T-helper 1 cell (primary cell): ENCODE measurements at places on chromosomes 3 and 15.

GRCh38 chr3:72860053-72860452 lies 11.8 kb upstream of the SHQ1 start:
- no peak for DNase-seq

DNA sequence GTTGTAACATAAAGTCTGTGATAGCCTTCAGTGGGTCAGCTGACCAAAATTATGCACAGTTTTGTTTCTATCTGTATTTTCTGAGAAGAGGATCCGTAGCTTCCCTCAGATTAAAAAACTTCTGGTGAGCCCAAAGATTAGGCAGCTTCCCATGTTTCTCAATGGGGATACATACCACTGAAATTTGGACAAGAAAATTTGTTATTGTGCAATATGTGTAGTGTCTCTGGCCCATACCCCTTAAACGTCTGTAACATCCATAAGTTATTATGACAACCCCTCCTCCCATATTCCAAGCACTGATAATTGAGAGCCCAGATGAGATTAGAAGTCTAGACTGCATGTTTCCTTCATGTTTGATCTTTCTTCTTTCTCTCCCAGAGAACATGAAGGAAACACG lies 1.9 kb upstream of the MITF start:
- no peak for DNase-seq

DNA sequence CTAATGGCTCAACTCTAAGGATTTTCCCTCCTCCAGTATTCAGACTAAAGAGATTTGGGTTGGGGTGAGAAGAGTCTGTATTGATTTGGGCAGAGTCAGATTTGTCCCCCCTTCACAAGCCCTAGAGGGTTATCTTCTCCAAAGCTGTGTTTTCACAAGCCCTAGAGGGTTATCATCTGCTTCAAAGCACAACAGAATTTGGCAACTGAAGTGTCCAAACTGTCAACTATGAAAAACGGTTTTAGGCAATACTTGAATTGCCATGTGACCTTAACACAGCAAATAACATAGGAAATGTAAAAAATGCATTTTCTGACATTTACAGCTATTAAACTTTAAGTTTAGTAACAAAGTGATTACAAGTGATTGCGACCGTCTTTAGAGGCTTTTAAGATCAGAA lies 119.9 kb downstream of the IMPG2 start:
- DNase-seq = no peak

GRCh38 chr3:4163011-4163410 lies 140.2 kb upstream of the SETMAR start:
- no peak for DNase-seq

GRCh38 chr3:117622171-117622841 lies 912.7 kb downstream of the TUSC7 start:
- DNase-seq = no peak

GRCh38 chr3:150146991-150147761 lies 176.5 kb upstream of the PFN2 start:
- no peak for DNase-seq

DNA sequence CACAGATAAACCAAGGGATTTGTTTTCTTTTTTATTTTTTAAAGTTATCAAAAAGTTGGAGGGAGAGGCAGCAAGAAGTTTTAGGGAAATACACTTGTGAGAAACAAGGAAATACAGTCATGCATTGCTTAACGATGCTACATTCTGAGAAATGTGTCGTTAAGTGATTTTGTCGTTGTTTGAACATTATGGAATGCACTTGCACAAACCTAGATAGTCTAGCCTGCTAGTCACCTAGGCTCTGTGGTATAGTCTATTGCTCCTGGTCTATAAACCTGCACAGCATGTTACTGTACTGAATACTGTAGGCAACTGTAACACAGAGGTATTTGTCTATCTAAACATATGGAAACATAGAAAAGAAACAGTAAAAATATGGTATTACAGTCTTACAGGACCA lies 2.0 kb upstream of the NFKBIZ start:
- no peak for DNase-seq

DNA sequence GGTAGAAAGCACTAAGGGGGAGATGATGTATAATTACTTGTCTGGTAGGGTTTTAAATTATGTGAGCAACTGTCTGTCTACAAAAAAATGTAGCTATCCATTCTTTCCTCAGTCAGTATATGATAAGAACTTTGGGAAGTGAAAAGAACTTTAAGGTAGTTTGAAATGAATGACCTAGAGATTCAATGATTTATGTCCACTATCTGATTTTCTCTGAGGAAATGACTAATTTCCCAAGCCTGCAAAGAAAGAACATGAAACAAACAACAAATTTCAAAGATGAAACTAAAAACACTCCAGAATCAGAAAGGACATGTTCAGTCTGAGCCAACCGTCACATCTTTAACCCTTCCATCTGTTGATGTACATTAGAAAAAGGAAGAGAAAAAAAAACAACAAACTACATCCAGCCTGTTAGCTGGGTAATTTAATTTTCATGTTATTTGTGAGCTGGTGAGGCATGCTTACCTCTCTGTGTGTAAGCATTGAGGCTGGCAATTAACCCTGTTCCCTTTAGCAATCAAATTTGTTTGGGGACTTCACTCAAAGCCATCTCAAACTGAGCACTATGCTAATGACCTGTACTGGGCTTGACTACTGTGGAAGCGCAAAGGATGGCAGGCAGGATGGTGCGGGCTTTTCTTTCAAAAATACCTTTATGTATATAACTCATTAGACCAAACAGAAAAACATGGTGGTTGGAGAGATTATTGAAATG lies 220.1 kb downstream of the TUSC7 start:
- no peak for DNase-seq

GRCh38 chr3:174132006-174132405 lies 727.1 kb upstream of the NAALADL2 start:
- no peak for DNase-seq

GRCh38 chr15:98002419-98002818 lies 41.9 kb downstream of the ARRDC4 start:
- DNase-seq = no peak

GRCh38 chr15:63372018-63372705 lies 9.5 kb downstream of the CA12 start:
- DNase-seq = no peak

- DNase-seq = no peak
Observed at GRCh38 chr3:70989174-70989573, 594.4 kb downstream of the FOXP1 start.

GRCh38 chr3:128549283-128550112 lies 56.5 kb upstream of the GATA2 start:
- no peak for DNase-seq

GRCh38 chr15:36529296-36530011 lies 50.0 kb upstream of the CDIN1 start:
- DNase-seq = no peak

GRCh38 chr3:129421988-129422745 lies 6.3 kb downstream of the EFCAB12 start:
- DNase-seq = no peak

DNA sequence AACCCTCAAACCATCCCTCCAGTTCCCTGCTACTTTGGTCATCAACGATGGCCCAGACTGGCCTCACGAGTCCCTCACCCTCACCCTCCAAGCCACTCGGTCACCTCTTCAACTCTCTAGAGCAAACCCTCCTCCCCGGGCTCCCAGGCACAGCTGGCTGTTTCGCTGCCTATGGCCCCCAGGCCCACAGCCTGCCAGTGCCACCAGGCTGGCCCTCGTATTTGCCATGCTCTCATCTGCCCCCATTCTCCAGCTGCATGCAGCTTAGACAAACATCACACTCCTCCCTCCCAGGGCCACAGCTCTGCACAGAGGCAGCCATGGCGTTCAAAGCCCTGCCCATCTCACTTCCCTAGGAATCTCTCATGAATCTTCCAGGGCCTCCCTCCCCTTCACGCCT lies 13.8 kb downstream of the RAB43 start:
- DNase-seq = no peak

GRCh38 chr3:147368561-147369221 lies 37.7 kb downstream of the ZIC4 start:
- no peak for DNase-seq

DNA sequence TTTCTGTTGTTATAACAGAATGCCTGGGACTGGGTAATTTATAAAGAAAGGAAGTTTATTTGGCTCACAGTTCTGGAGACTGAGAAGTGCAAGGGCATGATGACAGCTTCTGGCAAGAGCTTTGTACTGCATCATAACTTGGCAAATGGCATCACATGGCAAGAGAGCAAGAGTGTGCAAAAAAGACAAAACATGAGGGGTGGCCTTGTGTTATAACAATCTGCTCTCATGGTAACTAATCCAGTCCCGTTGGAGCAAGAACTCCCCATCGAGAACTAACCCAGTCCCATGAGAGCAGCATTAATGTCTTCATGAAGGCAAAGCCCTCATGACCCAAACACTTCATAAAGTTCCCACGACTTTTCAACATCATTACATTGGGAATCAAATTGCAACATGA lies 23.2 kb downstream of the SCN11A start:
- DNase-seq = no peak

DNA sequence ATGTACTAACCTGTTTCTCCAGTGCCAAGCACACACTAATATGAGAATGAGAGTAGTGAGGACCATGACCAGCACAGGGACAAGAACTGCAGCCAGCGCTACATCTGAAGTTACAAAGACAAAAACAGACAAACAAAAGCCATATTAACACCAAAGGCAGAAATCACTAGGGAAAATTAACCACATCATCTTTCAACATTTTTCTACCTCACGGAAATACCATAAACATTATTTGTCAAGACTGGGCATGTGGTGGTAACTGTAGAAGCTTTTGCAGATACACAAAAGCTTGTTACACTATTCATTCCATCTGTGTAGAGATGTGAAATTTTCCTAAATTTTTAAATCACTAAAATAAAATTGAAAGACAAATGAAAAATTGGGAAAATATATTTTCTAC lies 44.9 kb downstream of the ST3GAL6 start:
- DNase-seq = no peak

DNA sequence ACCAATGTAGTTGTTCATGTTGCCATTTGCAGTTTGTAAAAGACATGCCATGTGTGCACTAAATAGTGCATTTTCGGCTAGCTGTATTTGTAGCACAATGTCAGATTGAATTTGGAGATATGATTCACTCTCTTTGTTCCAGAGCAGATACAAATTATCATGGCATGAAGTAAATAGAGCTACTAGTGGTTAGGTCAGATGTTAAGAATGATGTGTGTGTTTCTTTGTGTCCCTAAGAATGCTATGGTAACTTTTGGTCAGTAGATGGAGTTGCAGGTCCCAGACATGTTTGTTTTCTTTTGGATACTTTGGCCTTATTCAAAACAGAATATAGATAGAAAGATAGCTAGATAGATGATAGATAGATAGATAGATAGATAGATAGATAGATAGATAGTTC lies 595.8 kb downstream of the NLGN1 start:
- no peak for DNase-seq

DNA sequence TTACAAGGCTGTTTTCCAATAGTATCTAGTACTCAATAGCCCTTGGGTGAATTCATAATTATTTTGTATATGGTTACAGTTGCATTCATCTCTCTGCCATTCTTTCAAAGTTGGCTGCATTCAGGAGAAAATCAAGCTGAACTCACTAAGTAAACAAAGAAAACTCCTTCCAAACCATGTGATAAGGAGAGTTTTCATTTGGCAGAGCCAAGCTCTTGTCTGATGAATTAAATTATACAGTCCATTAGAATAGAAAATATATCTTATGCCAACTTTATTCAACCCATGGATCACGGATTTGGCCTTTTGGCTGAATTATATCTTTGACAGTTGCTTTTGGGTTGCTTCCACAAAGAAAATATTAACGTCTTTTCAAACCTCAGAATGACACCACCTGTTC lies 272.3 kb upstream of the ROBO1 start:
- DNase-seq = no peak

- no peak for DNase-seq
Observed at GRCh38 chr15:77540312-77541060, 92.2 kb downstream of the LINGO1 start.

GRCh38 chr3:64079369-64080150 lies 56.3 kb upstream of the PSMD6 start:
- DNase-seq = no peak

GRCh38 chr3:188574885-188575284 lies 420.9 kb downstream of the LPP start:
- DNase-seq = no peak

DNA sequence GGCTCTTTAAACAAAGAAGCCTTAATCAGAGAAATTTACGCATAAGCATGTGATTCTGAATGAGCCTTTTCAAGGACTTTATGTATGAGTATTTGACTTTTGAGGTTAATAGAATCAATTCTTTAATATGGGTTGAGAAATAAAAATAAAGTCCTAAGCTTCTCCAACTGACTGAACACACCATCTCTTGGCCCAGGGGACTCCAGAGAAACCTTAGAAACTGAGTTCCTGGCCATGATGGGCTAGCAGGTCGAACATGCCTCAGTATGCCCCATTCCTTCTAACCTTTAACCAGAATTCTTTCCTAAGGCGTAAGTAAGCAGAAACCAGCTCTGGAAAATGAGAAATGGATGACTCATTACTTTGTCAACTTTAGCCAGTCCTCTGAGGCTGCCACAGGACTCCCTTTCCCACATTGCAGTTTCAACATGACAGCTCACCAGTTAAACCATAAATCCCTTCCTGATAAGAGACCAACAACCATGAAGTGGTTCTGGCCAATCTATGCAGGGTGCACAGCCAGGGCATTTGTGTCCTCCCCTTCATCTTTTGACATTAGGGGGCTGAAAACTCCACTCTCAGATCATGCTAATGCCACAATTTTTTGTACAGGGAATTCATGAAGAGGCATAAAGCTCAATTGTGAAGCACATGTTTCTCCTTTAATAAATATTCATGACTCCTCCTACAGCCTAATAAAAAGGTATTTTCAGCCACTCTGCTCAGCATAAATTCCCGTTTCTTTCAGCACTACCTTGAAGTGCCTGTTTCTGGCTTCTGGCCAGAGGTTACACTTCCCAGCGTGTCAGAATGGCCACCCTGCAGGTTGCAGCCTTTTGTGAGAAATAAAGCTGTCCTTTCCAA lies 33.3 kb downstream of the TM4SF18 start:
- DNase-seq = no peak

DNA sequence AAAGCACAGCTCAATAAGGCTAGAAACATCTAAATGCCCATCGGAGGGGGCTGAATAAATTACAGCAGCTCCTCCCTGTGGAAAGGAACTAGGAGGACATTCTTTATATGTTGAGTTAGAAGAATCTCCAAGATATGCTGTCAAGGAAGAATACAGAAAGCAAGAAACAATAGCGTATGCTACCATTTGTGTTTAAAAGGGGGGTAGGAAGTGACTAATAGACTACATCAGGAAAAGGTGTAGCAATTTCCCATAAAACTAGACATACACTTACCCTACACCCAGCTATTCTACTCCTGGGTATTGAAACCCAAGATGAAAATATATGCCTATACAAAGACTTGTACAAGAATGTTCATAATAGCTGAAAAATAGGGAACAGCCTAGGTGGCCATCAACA lies 21.6 kb downstream of the SEC61A1 start:
- DNase-seq = no peak

- DNase-seq = no peak
Observed at GRCh38 chr15:93036951-93037819, 51.8 kb downstream of the RGMA start.

- DNase-seq = no peak
Observed at GRCh38 chr3:129942296-129942695, 32.2 kb upstream of the TRH start.

GRCh38 chr3:153029350-153029749 lies 132.7 kb upstream of the RAP2B start:
- no peak for DNase-seq
